ENCODE measurements at places on chromosomes 11 and 22.

GRCh38 chr22:23248583-23248982 is 68.3 kb downstream of the BCR start:
- DNase-seq: peak; percentile 10

DNA sequence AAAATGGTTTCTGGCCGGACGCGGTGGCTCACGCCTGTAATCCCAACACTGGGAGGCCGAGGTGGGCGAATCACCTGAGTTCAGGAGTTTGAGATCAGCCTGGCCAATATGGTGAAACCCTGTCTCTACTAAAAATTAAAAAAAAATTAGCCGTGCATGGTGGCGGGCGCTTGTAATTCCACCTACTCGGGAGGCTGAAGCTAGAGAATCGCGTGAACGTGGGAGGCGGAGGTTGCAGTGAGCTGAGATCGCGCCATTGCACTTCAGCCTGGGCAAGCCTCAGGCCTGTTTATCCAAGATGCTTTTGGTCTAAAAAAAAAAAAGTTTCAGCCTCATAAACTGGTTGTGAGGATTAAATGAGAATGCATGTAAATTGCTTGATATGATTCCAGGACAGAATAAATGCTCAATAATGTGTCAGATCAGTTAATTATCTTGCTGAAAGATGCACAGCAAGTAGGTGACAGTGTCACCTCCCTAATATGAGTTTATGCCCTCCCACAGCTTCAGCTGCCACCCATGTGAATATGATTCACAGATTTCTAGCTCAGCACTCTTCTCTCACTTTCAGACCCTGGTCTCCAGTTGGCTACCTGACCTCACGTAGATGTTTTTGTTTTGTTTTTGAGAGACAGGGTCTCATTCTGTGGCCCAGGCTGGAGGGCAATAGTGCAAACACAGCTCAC is 1.1 kb upstream of the ALG8 start:
- DNase-seq: no peak

- DNase-seq: peak; percentile 66
Measured at GRCh38 chr11:131195661-131196517, 174.5 kb upstream of the NTM start.

DNA sequence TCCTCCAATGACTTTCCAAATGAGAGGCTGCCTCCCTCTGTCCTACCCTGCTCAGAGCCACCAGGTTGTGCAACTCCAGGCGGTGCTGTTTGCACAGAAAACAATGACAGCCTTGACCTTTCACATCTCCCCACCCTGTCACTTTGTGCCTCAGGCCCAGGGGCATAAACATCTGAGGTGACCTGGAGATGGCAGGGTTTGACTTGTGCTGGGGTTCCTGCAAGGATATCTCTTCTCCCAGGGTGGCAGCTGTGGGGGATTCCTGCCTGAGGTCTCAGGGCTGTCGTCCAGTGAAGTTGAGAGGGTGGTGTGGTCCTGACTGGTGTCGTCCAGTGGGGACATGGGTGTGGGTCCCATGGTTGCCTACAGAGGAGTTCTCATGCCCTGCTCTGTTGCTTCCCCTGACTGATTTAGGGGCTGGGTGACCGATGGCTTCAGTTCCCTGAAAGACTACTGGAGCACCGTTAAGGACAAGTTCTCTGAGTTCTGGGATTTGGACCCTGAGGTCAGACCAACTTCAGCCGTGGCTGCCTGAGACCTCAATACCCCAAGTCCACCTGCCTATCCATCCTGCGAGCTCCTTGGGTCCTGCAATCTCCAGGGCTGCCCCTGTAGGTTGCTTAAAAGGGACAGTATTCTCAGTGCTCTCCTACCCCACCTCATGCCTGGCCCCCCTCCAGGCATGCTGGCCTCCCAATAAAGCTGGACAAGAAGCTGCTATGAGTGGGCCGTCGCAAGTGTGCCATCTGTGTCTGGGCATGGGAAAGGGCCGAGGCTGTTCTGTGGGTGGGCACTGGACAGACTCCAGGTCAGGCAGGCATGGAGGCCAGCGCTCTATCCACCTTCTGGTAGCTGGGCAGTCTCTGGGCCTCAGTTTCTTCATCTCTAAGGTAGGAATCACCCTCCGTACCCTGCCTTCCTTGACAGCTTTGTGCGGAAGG is 2.9 kb downstream of the APOC3 start:
- no peak for DNase-seq

GRCh38 chr11:27255447-27255828 is 107.6 kb downstream of the CCDC34 start:
- DNase-seq: no peak

- peak; percentile 48 for DNase-seq
Measured at GRCh38 chr11:75576499-75576918, 14.5 kb downstream of the SERPINH1 start.

- DNase-seq: peak; percentile 83
Measured at GRCh38 chr11:118917481-118918127, 8.1 kb downstream of the BCL9L start.

GRCh38 chr11:17734986-17735817 is 621 bp downstream of the KCNC1 start:
- DNase-seq: peak; percentile 50

- peak; percentile 87 for DNase-seq
Measured at GRCh38 chr11:128503245-128503991, 83.9 kb downstream of the ETS1 start.

DNA sequence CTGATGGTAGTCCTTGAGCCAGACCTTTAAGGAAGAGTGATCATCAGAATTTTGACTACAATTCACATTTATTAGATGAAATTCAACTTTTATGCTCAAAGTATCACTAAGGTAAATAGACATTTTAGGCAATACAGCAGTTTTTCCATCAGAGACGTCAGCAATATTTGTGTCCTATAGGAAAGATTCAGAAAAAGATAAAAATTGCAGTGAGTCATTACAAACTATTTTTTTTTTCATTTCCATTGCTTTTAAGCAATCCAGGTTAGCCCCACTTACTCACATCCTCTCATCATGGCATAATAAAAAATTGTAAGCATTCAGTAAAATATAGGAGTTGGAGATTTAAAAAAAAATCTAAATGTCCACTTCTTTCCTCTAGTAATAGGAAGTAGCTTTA is 46.9 kb downstream of the MSANTD4 start:
- DNase-seq: no peak

GRCh38 chr11:134888821-134889220 is 476.8 kb upstream of the B3GAT1 start:
- no peak for DNase-seq

GRCh38 chr22:18068381-18068988 is 9.3 kb upstream of the PEX26 start:
- no peak for DNase-seq

DNA sequence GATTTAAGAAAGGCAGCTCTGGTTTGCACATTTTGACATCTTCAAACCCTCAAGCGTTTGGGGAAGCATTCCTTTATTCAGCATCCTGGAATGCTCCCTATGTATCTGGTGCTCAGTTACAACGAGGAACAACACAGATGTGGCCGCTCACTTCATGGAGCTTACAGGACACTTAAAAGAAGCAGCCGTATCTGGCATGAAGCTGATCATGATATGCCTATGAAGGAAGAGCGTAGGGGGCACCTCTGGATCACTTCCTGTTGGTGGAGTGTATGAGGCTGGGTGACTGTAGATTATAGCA is 72.3 kb upstream of the TP53I11 start:
- DNase-seq: no peak

DNA sequence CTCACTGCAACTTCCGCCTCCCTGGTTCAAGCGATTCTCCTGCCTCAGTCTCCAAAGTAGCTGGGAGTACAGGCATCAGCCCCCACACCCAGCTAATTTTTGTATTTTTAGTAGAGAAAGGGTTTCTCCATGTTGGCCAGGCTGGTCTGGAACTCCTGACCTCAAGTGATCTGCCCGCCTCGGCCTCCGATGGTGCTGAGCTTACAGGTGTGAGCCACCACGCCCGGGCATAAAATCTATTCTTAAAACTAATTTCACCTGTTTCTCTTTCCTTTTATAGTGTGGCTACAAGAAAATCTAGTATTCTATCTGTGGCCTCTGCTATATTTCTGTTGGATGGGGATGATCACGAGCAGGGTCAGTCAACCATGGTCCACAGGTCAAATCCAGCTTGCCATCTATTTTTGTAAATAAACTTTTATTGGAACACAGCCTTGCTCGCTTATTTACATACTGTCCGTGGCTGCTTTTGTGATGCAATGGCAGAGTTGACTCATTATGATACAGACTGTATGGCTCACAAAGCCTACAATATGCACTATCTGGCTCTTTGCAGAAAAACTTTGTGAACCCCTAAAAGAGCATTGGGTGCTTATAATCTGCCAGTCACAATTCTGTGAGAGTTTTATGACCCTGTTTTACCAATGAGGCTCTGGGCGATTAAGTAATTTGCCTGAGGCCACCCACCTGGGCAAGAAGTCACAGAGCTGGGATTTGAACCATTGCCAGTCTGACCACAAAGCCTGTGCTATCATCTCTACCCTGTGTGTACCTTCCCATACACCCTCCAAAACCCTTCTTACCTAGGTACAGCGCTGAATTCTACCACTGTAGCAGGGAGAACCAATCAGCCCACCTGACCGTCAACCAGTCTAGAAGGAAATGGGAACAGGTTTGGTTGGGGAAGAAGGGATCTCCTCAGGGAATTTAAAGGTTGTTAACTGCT is 28.3 kb downstream of the SLC1A2 start:
- peak; percentile 85 for DNase-seq

DNA sequence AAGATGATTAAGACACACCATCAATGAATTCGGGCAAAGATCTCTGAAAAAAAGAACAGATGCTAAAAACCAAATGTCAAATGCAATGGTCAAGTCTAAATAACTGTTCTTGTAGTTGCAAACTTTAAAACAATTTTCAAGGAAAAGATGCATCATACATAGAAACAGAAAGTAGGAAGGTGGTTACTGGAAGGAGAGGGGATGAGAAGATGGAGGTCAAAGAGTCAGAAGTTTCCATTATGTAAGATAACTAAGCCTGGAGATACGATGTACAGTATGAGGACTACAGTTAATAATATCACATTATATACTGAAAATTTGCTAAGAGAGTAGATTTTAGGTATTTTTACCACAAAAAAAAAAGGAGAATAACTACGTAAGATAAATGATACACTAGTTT is 27.1 kb downstream of the CWF19L2 start:
- no peak for DNase-seq

DNA sequence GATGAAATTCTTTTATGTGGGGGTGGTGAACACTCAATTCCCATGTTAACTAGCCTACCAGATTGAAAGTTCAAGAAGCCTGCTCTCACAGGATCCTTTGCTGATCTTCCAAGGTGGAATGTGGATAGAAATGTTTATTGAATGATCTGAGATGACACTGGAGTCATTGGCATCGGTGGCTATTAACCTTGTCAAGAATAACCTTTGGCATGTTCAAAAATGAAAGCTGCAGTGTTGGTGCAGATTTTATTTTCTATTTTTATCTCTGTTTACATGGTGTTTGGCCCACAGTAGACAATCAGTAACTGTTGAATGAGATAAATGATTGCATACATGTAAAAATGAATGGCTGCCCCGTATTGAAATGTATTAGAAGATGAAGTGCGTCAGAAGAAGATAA is 19.0 kb downstream of the MCAM start:
- DNase-seq: no peak

- no peak for DNase-seq
Measured at GRCh38 chr11:2525166-2525861, 80.5 kb downstream of the KCNQ1 start.

- no peak for DNase-seq
Measured at GRCh38 chr11:45895553-45896259, 10.3 kb downstream of the MAPK8IP1 start.

- DNase-seq: no peak
Measured at GRCh38 chr22:23383491-23384361, 196.4 kb downstream of the IGLL1 start.

GRCh38 chr11:63939397-63939891 is 642 bp downstream of the NAA40 start:
- DNase-seq: no peak

GRCh38 chr11:34996958-34997357 is 80.5 kb downstream of the PDHX start:
- no peak for DNase-seq

DNA sequence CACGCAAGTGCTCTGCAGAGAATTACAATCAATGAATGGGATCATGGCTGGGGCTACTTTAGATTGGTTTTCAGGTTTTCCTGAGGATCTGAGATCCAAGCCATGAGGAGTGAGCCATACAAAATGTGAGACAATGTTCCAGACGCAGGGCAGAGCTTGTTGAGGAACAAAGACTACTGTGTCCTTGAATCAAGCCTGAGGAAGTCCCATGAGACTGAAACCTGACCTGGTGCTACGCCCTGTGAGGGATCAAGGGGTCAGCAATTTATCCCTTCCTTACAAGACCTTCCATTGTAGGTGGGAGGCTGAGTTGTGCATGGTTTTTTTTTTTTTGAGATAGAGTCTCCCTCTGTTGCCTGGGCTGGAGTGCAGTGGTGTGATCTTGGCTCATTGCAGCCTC is 2.1 kb downstream of the INCENP start:
- no peak for DNase-seq

DNA sequence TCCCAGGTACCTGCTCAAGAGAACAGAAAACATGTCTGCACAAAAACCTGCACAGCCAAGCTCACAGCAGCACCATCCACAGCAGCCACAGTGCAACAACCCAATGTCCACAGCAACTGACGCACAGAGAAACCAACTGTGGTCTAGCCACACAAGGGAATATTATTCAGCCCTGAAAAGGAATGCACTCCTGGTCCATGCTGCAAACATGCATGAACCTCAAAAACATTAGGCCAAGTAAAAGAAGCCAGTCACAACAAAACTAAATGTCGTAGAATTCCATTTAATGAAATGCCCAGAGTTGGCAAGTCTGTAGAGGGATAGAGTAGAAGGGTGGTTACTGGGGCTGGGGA is 60.6 kb downstream of the MYEOV start:
- DNase-seq: no peak

DNA sequence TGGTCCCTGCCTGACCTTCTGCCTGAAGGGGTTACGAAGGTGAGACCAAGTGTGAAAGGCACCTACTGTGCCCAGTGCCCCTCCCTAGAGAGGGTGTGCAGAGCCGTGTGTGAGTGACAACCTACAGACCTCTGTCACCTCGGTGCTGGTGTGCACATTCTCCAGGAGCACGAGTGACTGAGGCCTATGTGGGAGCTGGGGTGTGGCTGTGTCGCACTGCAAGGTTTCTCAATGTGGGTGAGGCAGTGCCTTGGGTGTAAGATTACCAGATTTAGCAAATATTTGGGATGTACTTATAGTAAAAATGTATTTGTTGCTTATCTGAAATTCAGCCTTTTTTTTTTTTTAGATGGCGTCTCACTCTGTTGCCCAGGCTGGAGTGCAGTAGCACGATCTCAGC is 5.6 kb downstream of the STARD10 start:
- DNase-seq: no peak

- peak; percentile 57 for DNase-seq
Measured at GRCh38 chr22:39297490-39298240, 21.8 kb downstream of the RPL3 start.

DNA sequence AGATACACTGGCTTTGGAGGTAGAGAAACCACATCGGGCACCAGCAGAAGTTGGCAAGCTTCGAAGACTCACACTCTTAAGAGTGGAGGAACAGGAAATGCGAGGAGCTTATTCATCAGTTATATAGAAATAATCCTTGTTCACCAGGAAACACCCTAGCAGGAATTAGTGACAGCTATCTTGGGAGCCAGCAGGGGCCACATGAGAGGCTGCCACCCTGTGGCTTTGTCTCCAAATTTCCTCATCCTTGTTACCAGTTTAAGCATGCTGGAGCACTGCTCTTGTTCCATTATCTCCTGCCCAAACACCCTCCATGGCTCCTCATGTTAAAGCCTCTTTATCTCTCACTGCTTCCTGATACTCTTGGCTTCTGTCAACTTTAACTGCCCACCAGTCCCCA is 131.0 kb downstream of the PLEKHA7 start:
- DNase-seq: no peak

- DNase-seq: no peak
Measured at GRCh38 chr11:70575396-70576060, 177.2 kb downstream of the CTTN start.

- no peak for DNase-seq
Measured at GRCh38 chr11:96101146-96101545, 177.2 kb upstream of the MTMR2 start.

Measured in H4 (cell line).